Psoas muscle (tissue), 8 donors: ENCODE measurements at places on chromosomes 4 and X. TPM values are rescaled to one million over a fixed set of nuclear protein-coding genes. Genes with fewer than 3 reads are reported as not detected.

DGAT2L6 gene
- not detected for total RNA-seq

TEC gene
- 0.92 TPM for total RNA-seq

DNA sequence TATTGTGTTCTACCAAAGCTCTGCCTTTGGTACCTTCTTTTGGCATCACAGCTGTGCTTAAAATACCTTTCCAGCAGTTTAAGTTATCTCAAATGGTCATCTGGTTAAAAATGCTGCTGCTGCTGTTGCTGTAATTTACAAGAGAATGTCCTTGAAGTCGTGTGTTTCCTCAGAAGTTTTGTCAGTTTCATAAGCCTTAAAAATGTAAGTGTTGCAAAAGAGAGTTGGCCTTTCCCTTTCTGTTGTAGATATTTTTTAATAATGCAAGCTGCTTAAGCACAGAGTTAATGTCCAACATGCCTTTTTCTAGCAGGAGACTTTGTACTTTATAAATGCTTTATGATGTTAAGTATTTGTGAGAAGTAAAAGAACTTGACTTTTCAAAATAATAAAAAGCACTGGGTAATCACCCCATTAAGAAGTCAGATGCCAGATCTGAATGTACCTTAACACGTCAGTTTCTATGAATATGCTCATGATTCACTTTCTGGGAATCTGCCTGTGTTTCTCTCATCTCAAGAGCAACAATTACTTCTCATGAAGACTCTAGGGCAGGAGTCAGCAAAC lies 35.3 kb upstream of the TENM3 start:
- no peak for DNase-seq

DNA sequence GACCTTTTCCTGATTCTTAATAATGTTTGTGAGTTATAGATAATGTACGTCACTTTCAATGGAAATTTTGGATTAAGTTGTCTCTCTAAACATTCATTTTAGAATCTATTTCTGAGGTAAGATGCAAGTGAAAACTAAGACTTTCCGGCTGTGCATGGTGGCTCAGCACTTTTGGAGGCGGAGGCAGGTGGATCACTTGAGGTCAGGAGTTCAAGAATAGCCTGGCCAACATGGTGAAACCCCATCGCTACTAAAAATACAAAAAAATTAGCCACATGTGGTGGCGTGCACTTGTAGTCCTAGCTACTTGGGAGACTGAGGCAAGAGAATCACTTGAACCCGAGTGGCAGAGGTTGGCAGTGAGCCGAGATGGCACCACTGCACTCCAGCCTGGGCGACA lies 524.6 kb upstream of the SLIT2 start:
- no peak for DNase-seq

DNA sequence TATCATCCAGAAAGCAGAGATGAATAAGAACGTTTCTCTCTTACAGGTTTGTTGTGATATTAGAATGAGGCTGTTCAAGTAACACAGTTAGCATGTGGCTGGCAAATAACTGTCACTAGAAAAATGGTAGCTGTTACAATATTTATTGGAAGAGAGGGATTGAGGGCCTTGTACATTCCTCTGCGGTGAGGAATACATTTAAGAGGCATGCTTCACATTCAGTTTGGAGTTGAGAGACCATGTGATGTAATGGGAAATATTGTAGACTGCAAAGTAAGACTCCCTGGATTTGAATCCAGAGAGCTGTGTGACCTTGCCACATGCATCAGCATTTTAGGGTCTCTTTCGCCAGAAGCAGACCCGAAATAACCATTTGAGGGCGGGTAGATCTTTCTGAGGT lies 104.8 kb upstream of the KIT start:
- no peak for DNase-seq

DNA sequence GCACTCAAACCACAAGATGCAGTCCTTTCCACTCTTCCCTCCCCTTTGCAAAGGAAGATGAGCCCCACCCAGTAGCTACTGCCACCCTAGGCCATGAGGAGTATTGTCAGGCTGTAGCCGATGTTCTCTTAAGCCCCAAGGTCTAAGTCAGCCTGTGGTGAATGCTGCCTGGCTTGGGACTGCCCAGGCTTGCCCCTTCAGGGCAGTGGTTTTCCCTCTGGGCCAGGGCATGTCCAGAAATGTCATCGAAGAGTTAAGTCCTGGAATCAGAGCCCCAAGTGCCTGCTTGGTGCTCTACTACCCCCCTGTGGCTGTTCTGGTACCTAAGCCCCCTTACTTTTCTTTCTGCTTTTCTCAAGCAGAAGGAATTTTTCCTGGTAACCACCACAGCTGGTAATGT lies 11.8 kb upstream of the PGK1 start:
- DNase-seq: no peak
